ENCODE measurements at places on chromosomes 7 and 10. TPM values are rescaled to one million over a fixed set of nuclear protein-coding genes. Genes with fewer than 3 reads are reported as not detected.

The OR2A1 gene
- polyA plus RNA-seq: 0.04 TPM

The OR6B1 gene
- polyA plus RNA-seq: not detected

The SH2D4B gene
- polyA plus RNA-seq: 0.08 TPM

The NEBL gene
- 0.08 TPM for polyA plus RNA-seq

The RPEL1 gene
- not detected for polyA plus RNA-seq
